ENCODE measurements at places on chromosomes 7 and 10. TPM values are rescaled to one million over a fixed set of nuclear protein-coding genes. Genes with fewer than 3 reads are reported as not detected.

VSTM4 gene
- under 0.01 TPM for total RNA-seq

SPDYE9 gene
- not detected for total RNA-seq

KIF11 gene
- 13.7 TPM for total RNA-seq

SEMA3A gene
- 23.2 TPM for total RNA-seq

FAM13C gene
- 8.3 TPM for total RNA-seq

EGFR gene
- total RNA-seq: 3.6 TPM

NPVF gene
- total RNA-seq: not detected

RNF32 gene
- not detected for total RNA-seq

FAM53B gene
- 27.1 TPM for total RNA-seq

MRPS16 gene
- total RNA-seq: 79.4 TPM

FAM25A gene
- not detected for total RNA-seq

FAM237B gene
- total RNA-seq: not detected

SPOCK2 gene
- total RNA-seq: 0.98 TPM

CCL24 gene
- not detected for total RNA-seq

GHRHR gene
- total RNA-seq: not detected

HNRNPF gene
- total RNA-seq: 186 TPM

SFTPA1 gene
- total RNA-seq: not detected

ORC5 gene
- 18.6 TPM for total RNA-seq

ZNF804B gene
- not detected for total RNA-seq

HPSE2 gene
- not detected for total RNA-seq

DUS4L gene
- 6.2 TPM for total RNA-seq

SPDYE16 gene
- not detected for total RNA-seq

HOXA4 gene
- 1.6 TPM for total RNA-seq

DEPP1 gene
- total RNA-seq: 421 TPM

GDF10 gene
- not detected for total RNA-seq

TYW1B gene
- 4.2 TPM for total RNA-seq

Data from vein endothelial cell (primary cell).